Cortex of kidney (tissue), 1 donor: ENCODE measurements at places on chromosomes 1 and 21.

GRCh38 chr1:1307261-1307922 is 338 bp downstream of the ACAP3 start:
- DNase-seq = no peak

DNA sequence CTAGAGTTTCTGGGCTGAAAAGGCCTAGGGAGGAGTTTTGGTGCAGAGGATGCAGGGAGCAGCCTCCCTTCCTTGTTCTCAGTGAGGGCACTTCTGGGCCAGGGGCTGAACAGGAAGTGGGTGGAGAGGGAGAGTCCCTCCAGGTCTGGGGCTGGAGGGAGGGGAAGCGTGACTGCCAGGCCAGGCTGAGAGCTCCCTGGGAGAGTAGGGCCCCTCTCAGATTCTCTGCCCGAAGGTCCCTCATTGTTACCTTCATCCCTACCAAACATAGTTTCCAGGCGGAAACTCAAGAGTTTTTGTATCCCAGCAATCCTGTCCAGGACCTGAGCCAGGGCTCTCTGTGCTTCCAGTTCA is 36.8 kb downstream of the CITED4 start:
- DNase-seq = no peak

DNA sequence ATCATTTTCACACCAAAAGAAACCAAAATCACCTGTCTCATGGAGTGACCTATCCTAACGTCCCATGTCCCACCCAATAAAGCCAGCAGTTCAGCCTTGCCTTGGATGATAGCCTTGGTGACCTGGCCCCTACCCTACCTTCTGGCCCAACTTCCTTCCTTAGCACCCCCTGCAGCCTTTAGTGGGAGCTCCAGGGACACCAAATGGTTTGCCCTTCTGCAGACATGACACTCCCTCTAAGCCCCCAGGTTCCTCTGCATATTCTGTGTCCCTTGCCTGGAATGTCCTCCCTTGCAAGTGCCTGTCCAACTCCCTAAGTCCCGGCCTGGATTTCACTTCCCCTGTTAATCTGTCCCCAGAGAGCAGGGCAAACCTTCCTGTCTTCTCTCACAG is 2.2 kb downstream of the SLFNL1 start:
- DNase-seq = no peak

- DNase-seq = peak; percentile 33
Measured at GRCh38 chr1:151831605-151832004, at the start of gene RORC. RORC (minus strand) TSS chr1:151831802; CDS start chr1:151831764, 38 bp downstream.

GRCh38 chr1:206694171-206695124 is 9.7 kb downstream of the MAPKAPK2 start:
- no peak for DNase-seq

GRCh38 chr1:218478336-218478735 is 133.2 kb downstream of the TGFB2 start:
- no peak for DNase-seq

- DNase-seq = no peak
Measured at GRCh38 chr21:15301736-15302135, 236.9 kb upstream of the NRIP1 start.

GRCh38 chr1:234538930-234539649 is 60.1 kb upstream of the TARBP1 start:
- no peak for DNase-seq

DNA sequence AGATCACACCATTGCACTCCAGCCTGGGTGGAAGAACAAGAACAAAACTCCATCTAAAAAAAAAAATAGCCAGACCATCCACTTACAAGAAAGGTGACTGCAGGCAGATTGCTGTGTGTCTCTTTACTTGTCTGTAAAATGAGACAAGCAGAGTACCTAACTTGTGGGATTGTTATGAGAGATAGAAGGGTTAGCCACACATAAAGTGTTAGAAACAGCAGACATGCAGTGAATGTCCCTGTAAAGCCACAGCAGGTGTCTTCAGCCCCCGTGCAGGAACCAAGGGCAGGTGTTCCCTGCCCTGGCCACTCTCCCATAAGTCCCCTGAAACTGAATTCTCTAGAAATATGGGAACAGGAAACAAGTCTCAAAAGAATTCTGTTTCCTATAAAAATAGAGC is 40.8 kb upstream of the EFHD2 start:
- no peak for DNase-seq

DNA sequence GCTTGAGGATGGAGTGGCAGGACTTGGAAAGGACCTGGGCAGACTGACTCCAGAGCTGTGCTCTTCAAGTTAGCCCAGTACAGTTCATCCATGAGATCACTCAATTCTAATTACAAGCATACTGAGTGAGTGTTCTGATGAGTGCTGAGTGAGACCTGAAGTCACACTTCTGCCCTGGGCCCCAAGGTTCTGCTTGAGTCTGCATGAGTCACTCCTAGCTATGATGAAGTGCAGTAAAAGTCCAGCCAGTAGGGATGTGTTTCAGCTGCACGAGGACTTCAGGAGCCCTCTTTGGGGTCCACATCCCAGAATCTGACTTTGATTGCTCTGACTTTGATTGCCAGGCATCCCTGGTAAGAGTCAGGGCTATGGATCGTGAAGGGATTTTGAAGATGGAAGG is 35.8 kb downstream of the PLEKHA6 start:
- no peak for DNase-seq
